ENCODE measurements at places on chromosomes 6 and 20.
A peak's percentile ranks its signal among the peaks of the same experiment; 100 is the strongest.

- no peak for DNase-seq
These were observed 13.0 kb downstream of the GMDS start for GRCh38 chr6:2232445-2232844.

DNA sequence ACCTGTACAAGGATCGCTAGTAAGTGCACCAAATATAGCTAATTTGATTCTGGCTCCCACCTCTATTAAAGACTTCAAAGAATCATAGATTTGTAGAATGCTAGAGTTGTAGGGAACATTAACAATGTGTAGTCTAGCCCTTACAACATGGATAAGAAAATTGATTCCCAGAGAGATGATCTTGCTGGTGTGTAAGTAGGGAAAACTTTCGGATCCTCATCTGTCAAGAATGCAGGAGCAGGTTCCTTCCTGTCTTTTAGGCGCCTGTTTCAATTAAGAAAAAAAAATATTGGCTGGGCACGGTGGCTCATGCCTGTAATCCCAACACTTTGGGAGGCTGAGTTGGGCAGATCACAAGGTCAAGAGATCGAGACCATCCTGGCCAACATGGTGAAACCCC, 12.3 kb upstream of the RNF39 start:
- DNase-seq, result no peak

DNA sequence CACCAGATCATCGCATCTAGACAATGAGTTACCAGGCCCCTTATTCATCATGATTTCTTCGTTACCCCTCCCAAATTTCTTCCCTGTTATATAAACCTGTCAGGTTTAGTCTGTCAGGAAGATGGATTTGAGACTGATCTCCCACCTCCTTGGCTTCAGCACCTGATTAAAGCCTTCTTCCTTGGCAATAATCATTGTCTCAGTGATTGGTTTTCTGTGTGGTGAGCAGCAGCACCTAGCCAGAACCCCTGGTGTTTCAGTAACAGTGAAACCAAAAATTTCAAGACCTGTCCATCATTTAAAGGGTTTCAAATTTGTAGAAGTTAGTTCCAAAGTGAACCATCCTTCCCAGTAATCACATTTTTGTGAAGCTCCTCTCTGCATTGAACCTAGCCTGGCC, 209.8 kb upstream of the GJE1 start:
- DNase-seq, result no peak

- no peak for DNase-seq
These were observed 61.9 kb upstream of the JARID2 start for GRCh38 chr6:15183979-15184378.

GRCh38 chr6:4264081-4264480, 128.7 kb upstream of the ECI2 start:
- DNase-seq, result no peak

- DNase-seq, result no peak
These were observed 5.4 kb upstream of the DUSP22 start for GRCh38 chr6:286681-287488.

DNA sequence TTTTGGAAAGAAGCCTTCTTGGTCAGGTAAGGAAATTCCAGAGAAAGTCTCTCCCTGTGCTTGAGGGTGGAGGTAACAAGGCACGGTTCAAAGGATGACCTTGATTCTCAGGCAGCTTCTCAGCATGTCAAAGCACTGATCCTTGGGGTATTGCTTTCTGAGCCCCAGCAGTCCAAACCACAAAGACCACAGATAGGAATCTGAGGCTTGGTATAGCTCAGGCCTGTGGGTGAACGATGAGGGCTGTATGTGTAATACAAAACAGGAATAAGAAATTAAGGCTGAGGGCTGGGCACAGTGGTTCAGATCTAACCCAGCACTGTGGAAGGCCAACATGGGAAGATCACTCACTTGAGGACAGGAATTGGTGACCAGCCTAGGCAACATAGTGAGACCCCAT, 70.2 kb upstream of the SLC22A1 start:
- DNase-seq, result no peak

DNA sequence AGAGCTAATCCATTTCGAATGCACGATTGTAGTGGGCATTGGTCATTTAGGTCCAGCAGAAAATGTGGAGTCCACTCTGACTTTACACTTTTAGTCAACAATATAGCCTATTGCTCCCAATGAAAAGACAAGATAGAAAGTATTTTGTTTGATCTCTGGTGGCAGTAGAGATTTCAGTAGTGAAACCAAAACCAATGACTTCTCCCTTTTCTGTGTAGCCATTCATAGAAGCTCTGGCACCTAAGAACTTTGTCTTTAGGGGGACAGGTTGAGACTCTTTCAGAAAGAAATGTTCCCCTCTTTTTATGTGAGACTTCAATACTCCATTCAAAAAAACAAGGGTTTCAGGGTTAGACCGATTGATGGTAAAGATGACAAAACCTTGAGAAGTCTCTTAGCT, 510.8 kb upstream of the POU3F2 start:
- DNase-seq, result no peak

GRCh38 chr6:87767478-87767877, 65.4 kb upstream of the AKIRIN2 start:
- no peak for DNase-seq

DNA sequence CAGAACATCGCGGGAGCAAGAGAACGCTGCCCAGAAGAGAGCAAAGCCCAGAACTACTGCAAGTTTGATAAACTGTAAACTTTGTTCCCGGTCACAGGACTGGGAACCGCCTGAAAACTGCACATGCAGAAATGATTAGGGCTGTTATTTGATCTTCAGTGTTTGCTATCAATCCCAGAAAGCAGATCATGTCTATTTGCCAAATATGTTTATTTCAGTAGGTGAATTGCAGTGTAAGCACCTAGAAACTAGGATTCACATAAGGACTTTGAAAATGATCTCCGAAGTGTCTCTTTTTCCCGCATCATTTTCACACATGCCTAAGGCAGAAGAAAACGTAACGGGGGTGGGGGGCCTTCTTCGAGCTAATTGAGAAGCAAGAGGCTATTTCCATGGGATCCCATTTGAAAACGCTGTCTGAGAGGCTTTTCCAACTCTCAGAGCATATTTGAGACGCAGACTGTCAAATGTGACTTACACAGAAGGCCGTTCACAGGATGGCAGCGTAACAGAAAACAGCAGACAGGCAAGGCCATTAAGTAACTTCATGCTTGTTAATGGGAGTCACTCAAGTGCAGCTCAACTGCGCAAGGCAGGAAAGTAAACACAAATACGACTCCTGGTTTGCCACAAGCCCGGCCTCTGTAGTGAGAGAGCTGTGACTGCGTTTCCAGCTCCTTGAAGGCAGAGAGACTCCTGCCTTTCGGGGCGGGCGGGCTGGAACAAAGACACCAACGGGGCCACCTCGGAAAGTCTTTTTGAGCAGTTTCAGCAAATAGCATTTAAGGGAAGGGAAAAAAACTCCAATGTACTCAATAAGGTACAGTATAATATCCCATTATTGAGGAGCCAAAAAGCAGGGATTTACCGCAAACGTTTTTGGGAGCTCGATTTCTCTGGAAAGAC, 144.7 kb upstream of the ZNF217 start:
- DNase-seq, result peak; percentile 23

GRCh38 chr6:137792160-137793033, 74.7 kb upstream of the TNFAIP3 start:
- no peak for DNase-seq

DNA sequence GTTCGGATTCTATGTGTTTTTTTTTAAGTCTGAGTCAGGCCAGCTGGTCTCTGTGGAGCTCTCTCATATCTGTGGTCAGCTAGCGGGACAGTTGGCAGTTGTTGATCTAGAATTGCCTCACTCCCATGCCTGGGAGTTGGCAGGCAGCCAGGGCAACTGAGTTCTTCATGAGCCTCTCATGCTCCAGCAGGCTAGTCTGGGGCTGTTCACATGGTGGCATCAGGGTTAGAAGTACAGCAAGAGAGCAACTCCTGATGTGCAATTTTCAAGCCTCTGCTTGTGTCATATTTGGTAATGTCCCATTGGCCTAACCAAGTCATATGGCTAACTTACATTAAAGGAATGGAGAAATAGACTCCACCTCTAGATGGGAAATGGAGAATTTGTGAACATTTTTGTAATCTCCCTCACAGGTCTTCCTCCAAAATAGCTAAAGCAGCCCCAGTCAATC, 6.7 kb upstream of the IFT52 start:
- peak; percentile 85 for DNase-seq

GRCh38 chr6:36829919-36830544, 9.2 kb downstream of the CPNE5 start:
- peak; percentile 56 for DNase-seq

- no peak for DNase-seq
These were observed 39.4 kb downstream of the BPIFB1 start for GRCh38 chr20:33322456-33322855.

- no peak for DNase-seq
These were observed 1.4 kb downstream of the CTSZ start for GRCh38 chr20:59005523-59006166.
